CD4-positive, alpha-beta memory T cell (primary cell): ENCODE measurements at places on chromosomes 6 and 20. TPM values are rescaled to one million over a fixed set of nuclear protein-coding genes. Genes with fewer than 3 reads are reported as not detected.

DNA sequence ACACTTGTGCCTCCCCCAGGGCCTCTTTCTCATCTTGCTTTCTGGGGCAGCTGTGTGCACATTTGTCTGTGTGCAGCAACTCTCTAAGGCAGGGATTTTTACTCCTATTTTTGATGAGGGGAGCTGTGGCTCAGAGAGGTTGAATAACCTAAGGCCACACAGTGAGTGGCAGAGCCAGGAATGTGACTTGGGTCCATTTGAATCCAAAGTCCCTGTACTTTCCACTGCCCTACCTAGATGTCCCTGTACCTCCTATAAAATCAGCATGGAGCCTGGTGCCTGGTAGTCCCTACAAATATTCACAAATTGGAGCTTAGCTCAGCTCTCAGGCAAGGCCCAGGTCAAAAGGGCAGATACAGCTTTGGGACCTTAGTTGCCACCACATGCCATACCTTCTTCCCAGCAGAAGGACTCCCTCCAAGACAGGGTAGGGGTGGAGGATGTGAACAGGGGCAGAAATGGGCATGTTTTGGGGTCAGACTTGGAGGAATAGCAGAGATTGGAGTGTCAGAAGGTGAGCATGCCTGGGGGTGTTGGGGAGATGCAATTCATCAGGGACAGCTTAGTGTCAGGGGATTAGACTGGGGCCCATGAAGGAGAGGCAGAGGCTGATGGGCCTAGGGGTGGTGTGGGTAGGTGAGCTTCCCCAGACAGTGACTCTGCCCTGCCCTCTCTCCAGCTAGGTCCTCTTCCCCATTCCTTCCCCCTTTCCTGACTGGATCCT lies 4.1 kb upstream of the VEGFA start:
- DNase-seq, result no peak

GRCh38 chr6:75331151-75331550 lies 46.6 kb upstream of the TMEM30A start:
- DNase-seq, result no peak

The SNAP25 gene
- not detected for polyA plus RNA-seq

DNA sequence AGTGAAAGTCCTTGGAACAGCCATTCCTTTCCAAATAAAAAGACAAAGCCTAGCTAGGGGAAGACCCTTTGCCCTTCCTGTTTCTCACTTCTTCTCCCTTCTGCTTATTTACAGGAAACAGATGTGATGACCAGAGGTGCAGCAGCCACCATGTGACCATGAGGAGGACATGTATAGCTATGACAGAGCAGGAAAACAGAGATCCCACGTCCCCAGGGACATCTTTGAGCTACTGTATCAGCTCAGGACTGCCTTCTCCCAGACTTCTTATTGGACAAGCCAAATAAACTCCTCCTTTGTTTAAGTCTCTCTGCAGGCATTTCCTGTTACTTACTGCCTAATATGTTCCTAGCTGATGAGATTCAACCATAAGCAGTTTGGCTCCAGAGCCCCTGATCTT lies 133.1 kb upstream of the MLN start:
- no peak for DNase-seq

The TBX18 gene
- polyA plus RNA-seq, result not detected

The HLA-DPA1 gene
- 40.0 TPM for polyA plus RNA-seq

DNA sequence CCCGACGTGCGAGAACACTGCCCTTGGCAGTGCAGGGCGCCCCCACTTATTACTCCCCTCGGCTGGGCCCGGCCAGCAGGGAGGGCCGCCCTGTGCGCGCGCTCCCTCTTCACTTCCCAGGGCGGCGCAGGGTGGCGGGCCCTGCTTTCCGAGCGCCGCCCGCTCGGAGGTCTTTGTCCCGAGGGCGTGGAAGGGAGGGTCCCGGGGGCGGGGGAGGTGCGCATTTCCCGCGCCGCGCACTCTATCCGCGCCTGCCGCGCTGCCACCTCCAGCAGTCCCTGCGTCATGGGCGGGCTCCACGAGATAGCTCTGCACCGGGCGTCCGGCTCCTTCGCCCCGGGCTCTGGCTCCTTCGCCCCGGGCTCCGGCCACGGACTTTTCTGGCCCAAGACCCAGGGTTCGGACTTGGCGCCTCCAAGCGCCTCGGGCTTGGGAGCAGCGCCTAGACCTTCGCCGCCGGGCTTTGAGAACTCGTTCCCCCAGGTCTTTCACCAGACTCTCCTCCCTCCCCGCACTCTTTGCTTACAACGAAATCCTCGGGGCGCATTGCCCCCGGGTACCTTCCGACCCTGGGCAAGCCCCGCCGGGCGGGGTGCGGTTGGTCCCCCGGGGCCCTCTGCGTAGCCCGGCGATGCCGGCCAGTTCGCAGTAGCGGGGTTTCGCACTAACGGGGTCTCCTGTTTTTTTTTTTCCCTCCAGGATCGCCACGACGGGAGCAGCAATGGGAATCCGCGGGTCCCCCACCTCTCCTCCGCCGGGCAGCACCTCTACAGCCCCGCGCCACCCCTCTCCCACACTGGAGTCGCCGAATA lies 1.6 kb downstream of the TFAP2C start:
- no peak for DNase-seq

- no peak for DNase-seq
These were observed 2.2 kb downstream of the MTRES1 start for GRCh38 chr6:107030151-107030550.

GRCh38 chr20:44772636-44773035 lies 27.0 kb downstream of the KCNK15 start:
- no peak for DNase-seq

- DNase-seq, result no peak
These were observed 127.2 kb upstream of the TCF21 start for GRCh38 chr6:133761706-133762105.

DNA sequence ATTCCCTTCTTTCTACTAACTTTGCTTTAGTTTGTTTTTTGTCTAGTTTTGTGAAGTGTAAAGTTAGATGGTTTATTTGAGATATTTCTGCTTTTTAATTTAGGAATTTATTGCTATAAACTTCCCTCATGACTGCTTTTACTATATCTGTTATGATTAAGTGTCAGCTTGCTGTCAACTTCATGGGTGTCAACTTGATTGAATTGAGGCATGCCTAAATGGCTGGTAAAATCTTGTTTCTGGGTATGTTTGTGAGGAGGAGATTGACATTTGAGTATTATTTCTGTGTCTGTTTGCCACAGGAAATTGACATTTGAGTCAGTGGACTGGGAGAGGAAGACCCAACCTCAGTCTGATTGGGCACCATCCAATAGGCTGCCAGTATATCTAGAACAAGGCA lies 1147.0 kb upstream of the EYS start:
- DNase-seq, result no peak

The STX11 gene
- polyA plus RNA-seq, result 11.0 TPM

- no peak for DNase-seq
These were observed 8.1 kb downstream of the PTPRK start for GRCh38 chr6:128512296-128512695.

DNA sequence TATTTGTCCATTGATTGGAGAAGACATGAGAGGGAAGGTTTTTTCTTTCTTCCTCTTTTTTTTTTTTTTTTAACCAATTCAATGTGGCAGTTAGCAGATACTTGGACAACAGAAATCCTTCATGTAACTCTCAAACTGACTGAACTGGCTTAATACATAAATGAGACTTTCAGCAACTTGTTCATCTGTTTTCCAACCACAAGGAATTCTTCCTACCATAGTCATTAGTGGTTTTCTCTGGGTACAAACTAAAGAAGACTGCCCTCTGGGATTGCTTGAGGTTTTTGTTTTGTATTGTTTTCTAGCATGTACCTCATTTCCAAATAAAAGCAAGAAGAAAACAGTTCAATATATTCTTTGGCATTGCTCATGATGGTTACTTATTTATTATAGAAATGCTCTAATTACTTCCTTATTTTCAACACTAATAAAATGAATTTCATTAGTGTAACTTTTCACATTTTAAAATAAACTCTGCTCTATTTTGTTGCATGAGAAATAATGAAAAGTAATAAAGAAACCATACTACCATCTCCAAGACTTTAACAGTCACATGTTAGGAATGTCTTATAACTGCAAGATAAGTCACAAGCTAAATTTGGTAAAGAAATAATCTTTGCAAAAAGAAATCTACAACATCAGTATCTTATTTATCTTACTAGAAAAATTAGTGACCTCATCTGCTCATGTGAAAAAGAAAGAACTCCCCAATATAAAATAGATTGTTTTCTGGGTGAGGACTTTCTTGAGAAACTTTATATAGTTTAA lies 52.0 kb downstream of the ME1 start:
- no peak for DNase-seq

DNA sequence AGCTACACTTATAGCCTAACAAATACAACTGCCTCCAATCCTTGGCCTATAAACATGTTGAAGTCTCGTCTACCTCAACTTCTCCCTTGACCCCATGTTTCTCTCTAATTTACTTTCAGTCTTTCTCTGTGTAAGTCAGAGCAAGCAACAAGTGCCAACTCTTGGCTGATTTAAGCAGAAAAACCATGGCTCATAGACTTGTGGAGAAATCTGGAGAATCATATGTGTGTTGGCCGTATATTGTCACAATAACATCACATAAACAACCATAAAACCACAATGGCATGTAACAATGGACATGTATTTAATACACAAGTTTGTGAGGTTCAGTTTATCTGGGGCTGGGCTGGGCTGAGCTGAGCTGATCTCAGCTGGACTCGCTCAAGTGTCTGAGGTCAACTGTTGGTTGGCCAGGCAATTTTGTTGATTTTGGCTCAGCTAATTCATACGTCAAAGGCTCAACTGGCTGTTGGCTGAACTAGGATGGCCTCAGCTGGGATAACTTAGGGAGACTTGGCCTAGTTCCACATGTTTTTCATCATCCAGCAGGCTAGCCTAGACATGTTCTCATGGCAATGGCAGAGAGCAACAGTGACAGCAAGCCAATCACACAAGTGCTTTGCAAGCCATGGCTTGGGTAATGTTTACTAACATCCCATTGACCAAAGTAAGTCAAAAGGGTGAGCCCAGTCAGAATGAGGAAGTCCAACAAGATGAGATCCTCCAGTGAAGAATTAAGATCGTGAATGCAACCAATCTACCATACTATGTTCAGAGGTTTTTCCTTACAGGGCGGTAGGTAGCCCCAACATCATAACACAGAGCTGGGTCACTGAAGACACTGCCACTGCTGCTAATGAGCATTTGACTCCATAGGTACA lies 12.9 kb upstream of the TBC1D22B start:
- DNase-seq, result no peak

- DNase-seq, result no peak
These were observed 186.8 kb downstream of the ARID1B start for GRCh38 chr6:156963712-156964700.
